ENCODE measurements at places on chromosomes 6 and 20.

GRCh38 chr6:164836486-164836885 lies 472.9 kb downstream of the C6orf118 start:
- DNase-seq: no peak

DNA sequence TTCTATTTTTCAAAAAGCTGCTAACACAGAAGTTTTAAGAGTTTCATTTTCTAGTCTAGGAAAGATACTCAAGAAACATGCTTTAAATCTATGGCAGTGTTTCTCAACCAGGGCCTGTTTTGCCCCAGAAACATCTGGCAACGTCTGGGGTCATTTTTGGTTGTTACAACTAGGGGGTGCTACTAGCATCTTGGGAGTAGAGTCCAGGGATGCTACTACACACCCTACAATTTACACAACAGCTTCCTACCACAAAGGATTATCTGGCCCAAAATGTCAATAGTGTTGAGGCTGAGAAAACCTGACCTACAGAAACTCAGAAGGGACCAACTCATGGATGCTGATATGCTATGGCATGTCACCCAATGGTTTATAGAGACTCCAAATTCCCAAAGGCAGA lies 24.4 kb downstream of the SERAC1 start:
- no peak for DNase-seq

DNA sequence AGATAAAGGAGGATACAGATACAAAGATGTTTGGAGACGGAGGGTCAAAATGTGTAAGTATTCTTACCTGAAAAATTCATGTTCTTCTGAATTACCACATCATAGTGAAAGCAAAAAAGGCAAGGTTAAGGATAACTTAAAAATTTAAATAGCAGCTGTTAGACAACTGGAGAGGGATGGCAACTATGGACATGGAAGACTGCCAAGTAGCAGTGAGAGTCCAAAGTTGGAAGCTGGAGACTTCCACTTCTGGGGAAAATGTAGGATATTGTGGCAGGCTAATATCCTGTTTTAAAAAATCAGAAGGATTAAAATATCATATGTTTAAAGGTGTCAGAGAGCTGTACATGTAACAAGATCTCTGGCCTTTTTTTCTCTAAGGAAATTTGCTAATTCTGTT lies 29.8 kb downstream of the SYCP2 start:
- DNase-seq: no peak

DNA sequence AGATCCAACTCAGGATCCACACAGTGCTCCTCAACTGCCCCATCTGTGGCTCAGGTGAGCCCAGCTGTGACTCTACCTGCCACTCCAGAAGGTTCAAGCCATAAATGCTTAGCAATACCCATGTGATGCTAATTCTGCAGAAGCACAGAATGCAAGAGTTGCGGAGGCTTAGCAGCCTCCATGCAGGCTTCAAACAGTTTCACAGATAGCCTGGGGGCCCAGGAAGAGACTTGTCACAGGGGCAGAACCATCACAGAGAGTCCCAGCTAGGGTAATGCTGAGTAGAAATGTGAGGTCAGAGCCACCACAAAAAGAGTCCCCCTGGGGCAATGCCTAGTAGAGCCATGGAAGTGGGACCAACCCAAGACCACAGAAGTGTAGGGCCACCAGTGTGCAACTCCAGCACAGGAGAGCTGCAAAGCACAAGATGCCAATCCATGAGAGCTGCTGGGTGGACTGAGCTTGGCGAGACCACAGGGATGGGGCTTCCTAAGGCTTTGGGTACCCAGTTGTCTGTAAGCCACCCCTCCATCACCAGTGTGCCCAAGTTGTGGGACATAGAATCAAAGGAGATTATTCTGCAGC lies 283.9 kb downstream of the UBE3D start:
- DNase-seq: no peak

DNA sequence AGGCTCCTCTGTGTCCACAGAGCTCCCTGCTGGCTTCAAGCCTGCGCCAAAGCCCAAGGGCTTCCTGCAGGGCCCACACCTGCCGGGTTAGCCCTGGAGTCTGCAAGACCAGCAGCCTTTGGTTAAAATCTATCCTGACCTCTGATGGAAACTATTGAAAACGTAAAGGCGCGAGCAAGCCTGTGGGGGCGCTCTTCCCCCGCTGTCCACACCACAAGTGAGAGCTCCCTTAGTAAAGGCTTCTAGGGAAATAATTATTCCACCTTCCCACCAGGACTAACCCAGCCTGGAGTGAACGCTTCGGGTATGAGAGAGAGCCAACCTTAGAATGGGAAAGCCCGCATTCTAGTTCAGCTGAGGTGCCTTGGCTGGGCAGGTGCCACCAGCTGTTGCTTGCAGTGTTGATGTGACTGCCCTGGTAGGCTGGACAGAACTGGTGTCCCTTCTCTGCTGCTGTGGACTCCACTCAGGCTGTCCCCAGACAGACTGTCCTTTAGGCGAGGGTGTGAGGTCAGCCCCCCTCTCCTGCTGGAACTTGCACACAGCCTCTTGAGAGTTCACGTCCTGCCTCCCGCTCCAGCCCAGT lies 68.7 kb downstream of the SYTL3 start:
- no peak for DNase-seq

GRCh38 chr20:58593880-58594638 lies 57.0 kb upstream of the STX16 start:
- DNase-seq: no peak

- DNase-seq: no peak
Measured at GRCh38 chr6:140046016-140046632, 671.7 kb upstream of the CITED2 start.

DNA sequence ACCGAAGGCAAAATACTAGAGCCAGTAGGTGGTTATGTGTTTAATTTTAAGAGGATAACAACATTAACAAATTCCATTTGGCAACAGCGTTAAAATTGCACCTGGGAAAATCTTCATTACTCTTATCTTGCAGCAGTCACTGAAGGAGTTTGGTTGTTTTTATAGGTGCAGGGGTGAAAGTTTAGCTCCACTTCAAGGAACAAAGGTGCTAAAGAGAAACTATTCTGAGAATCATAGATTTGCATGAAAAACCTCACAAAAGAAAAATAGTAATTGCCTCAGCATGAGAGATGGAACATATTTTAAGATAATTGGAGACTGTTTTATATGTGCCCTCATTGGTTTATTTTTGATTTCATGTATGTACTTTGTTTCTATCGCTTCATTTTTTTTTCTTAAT lies 444.4 kb downstream of the UTRN start:
- DNase-seq: no peak

DNA sequence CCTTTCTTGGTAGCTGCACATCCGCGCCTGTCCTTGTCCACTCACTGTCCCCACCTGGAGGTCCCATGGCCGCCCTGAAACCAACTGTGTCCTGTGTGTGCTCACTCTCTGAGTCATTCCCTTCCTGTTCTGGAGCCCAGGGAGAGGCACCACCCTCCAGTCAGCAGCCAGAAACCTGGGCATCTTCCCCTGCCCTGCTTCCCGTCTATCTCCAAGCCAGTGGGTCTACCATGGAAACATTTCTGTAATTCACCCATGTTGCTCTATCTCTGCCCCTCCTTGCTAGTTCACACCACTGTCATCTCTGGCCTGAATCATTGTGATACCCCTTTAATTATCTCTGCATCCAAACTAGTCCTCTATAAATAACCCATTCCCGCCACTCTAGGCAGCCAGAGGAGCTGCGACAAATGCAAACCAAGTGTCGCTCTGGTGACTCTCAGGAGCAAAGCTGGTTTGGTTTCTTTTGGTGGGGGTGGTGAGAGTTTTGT lies 28.8 kb upstream of the SYNJ2 start:
- no peak for DNase-seq

DNA sequence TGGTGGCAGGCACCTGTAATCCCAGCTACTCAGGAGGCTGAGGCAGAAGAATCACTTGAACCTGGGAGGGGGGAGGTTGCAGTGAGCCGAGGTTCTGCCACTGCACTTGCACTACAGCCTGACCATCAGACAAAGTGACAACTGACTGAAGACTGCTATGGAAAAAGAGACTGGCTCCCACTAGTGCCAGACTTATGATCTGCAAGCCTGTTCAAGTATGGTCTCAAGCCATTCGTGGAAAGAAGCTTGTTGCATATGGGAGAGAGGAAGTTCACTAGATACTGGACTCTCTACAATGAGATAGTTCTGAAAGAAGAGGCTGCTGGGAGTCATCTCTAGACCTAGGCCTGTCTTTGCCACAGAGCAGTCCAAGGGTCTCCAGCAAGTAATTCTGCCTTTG lies 26.7 kb downstream of the MDN1 start:
- DNase-seq: no peak

GRCh38 chr20:50048420-50049166 lies 64.4 kb downstream of the UBE2V1 start:
- DNase-seq: no peak

DNA sequence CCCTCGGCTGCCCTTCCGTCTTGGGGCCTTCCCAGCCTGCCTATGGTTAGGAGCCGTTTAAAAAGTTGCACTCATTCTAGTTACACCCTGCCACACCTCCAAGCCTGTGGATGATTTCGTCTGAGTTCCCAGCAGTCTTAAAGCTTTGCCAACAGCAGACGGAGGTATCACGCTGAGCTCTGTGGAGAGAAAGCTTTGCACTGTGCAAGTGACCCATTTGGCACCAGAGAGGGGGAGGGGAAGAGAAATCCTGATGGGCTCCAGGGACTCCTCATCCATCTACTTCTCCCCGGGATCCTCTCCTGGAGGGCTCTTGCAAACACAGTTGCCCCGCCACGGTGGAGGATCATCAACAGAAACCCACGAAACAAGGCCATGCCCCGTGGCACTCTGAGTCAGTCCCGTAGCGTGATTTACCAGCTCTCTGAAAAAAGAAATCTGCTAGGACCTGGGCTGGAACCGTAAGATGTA lies 98.8 kb upstream of the CITED2 start:
- no peak for DNase-seq

DNA sequence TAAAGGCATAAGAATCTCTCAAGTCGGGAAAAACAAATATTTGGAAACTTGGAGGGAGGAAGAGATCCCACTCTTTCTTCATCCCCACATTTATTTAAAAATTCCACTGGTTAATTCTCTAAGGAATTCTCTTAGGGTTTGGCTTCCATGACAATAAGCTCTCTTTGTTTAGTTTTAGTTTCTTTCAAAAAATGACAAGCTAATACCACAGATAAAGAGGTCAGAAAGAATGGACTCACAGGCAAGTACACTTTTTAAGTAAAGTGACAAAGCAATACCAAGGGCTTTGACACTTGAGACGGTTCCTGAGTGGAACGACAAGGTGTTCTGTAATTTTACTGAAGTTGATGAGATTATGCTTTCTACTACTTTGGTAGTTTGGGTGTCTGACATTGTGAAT lies 872.1 kb downstream of the PHF3 start:
- no peak for DNase-seq

GRCh38 chr20:25624500-25624939 lies 706 bp upstream of the NANP start:
- no peak for DNase-seq

- DNase-seq: no peak
Measured at GRCh38 chr6:79404677-79405076, 132.6 kb downstream of the LCA5 start.

GRCh38 chr6:38750968-38751615 lies 36.0 kb downstream of the DNAH8 start:
- DNase-seq: peak; percentile 15

DNA sequence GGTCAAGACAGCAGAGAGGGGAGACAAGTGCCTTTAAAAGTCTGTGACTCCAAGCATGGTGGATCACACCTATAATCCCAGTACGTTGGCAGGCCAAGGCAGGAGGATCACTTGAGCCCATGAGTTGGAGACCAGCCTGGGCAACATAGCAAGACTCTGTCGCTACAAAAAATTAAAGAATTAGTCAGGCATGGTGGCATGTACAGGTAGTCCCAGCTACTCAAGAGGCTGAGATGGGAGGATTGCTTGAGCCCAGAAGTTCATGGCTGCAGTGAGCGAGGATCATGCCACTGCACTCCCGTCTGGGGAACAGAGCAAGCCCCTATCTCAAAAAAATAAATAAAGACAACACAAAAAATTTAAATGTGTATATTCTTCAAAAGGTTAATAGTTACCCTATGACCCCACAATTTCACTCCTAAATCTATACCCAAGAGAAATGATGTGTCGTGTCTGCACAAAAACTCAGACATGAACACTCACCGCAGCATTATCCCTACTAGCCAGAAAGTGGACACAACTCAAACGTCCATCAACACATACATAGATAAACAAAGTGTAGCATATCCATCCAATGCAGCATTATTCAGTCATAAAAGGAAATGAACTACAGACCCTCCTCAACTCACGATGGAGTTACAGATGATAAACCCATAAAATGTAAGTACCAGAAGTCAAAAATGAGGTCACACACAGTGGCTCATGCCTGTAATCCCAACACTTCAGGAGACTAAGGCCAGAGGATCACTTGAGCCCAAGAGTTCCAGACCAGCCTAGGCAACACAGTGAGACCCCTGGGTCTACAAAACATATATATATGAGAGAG lies 23.9 kb downstream of the ZMYND8 start:
- DNase-seq: no peak

- no peak for DNase-seq
Measured at GRCh38 chr6:111793711-111794111, 79.5 kb downstream of the FYN start.

GRCh38 chr20:45833883-45834796 lies 541 bp downstream of the SNX21 start:
- DNase-seq: peak; percentile 17

- DNase-seq: no peak
Measured at GRCh38 chr6:14614631-14615030, 497.1 kb downstream of the CD83 start.

- no peak for DNase-seq
Measured at GRCh38 chr20:50517817-50518154, 7.6 kb downstream of the PTPN1 start.

DNA sequence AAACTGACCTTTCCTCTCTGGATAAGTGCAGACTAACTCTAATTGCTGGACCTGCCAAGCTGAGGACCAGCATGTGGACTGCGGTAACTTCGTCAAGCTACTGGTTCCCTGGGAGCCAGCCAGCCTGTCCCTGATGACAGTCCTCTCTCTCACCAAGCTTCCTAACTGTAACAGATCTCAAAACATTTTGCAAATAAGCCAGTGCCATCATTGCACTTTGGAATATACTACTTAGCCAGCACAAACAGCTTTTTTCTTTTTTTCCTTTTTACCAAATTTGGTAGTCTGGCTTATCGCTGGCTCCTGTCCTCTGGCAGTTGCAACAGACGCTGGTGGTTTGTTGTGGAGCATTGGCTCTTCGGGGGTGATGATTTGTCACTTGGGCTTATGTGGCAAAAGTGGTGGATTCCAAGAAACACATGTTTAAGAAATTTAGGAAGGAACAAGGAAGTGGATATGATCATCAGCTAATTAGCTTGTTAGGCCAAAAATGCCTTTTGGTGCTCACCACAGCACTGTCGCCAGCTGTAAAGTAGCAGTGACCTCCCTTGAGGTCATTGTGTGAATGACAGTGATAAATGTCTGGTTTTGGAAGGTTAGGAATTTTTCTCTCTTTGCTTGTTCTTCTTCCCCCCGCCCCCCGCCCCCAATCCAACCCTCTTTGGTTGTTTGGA lies 171.7 kb downstream of the CLIC5 start:
- DNase-seq: no peak

GRCh38 chr6:160160450-160160849 lies 38.8 kb downstream of the SLC22A1 start:
- no peak for DNase-seq

- no peak for DNase-seq
Measured at GRCh38 chr6:76992553-76992952, 470.7 kb downstream of the HTR1B start.

Data from stimulated activated CD4-positive, alpha-beta T cell treated with anti-CD3 and anti-CD28 coated beads, Interleukin-12 subunit alpha, Interleukin-12 subunit beta, amount 100 ng/mL, for 48 hours (primary cell).